ENCODE measurements at places on chromosomes 3 and 15.

- peak; percentile 7 for DNase-seq
Measured at GRCh38 chr15:69903470-69904469, 193.9 kb downstream of the TLE3 start.

DNA sequence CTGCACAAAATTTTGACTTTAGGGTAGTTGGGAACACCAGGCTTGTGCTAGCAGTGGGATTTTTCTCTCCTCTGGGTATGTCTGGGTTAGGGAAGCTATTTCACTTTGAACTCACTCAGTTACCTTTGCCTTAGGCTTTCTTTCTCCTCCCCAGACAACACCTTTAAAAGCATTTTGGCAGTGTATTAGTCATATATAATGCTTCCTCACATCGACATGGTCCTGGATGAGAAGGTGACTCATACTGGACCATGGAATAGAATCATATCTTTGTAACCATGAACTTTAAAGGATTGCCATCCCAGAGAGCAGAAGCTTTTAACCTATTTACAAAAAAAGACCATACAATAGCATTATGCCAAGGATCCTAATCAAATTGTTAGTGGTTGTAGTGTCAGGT lies 2.7 kb downstream of the RYR3 start:
- DNase-seq = no peak

DNA sequence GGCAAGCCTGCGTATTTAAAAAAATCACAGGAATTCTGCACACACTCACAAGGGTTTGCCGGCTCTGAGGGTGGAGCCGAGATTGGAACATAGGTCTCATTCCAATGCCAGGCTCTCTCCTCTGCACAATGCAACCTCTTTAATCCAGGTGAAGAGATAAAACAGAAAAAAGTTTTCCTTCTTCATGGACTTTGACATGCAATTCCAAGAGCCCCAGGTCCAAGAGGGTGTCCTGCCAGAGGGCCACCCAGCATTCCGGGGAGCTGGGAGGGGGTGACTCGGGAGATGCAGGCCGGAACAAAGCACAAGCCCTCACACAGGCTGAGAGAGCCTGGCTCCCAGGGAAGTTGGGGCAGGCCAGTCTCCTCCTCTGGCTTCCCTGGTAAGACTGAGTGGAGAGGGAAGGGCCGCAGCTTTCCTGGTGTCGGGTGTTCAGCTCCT lies 6.7 kb upstream of the SLC12A8 start:
- no peak for DNase-seq

GRCh38 chr3:46566040-46566641 lies at the start of gene LRRC2:
Gene LRRC2, minus strand, starts transcription at chr3:46566302. Its CDS starts 14,711 bp downstream, at chr3:46551591.
- peak; percentile 33 for DNase-seq

DNA sequence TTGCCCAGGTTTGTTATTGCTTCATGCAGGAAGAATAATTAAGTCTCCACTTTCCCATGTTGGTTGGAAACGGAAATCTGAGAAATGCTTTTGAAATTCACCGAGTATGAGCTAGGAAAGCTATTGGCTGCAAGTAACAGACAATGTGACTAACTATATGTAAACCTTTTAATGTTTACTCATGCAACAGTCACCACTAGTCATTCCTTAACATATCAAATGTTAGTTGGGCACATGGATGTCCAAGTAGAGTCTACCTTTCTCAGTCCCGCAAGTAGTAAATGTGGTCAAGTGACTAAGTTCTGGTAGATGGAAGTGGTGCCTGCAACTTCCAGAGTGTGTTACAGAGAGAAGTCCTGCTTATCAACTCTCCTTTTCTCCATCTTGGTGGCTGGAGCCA lies 52.5 kb downstream of the KLF15 start:
- DNase-seq = no peak

DNA sequence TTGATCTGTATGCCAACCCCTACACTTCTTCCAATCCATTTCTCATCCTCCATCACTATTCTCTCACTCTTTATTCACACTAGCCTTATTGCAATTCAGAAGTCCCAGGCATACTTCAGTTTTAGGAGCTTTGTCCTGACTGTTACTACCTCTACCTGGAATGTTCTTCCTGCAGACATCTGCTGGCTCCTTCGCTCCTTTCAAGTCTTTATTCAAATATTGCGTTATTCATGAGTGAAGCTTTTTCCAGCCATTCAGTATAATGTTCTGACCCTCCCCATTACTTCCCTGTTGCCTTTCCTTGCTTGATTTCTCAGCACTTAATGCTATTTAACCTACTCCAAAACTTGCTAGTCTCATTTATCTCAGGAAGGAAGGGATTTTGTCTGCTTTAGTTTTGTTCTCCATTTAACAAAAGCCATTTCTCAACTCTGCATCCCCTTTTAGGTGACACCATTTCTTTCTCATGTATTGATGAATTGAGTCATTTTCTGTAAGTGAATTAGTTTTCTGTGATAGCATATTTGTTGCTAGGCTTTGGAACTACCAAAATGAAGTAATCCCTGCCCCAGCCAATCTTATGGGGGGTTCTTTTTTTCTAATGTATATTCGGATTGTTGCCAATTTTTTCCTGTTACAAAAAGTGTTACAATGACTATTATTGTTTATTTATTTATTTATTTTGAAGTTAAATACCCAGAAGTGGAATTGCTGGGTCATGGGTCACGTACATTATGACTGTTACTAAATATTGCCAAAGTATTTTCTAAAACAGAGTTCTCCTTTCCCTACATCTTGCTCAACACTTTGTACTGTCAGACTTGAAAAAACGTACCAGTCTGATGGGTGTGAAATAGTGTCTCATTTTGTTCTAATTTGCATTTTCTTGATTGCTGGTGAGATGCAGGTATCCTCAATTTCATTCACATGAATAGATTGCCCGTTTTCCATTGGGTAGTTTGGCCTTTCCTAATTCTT lies 9.4 kb downstream of the ATP11B start:
- peak; percentile 77 for DNase-seq

DNA sequence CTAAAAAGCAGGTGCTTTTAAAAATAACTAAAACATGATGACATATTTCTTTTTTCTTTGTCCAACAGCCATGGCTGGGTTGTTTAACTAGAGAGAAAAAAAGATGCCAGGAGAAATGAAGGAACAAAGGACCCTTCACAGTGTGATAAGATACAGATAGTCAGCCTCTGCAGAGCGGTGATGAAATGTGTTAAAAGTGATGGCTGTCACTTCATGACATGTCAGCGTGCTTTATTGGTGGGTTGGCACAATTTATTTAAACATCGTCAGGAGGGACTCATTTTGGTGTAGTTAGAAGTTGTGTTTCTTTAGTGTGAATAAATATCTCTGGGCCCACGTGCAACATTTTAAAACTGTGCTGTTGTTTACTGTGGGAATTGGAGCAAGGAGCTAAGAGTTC lies 887.4 kb upstream of the CFAP20DC start:
- no peak for DNase-seq

DNA sequence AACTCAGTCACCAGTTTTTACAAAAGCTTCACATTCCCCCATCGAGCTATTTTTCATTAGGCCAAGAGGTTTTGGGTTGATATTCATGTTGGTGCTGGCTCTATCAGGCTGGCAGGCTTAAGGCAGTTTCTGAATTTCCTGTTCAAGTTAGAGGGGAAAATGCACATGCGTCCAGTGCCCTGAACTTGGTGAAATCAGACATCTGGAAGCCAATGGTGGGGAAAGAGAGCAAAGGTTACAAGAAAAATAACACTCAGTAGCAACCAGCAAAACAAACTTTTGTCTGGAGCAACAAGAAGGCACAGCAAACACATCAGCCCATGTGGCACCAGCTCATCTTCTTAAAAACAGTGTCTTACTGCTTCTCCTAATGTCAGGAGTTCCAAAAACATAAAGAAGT lies 155.6 kb upstream of the TSC22D2 start:
- DNase-seq = no peak

- peak; percentile 97 for DNase-seq
Measured at GRCh38 chr3:194003114-194004057, 132.6 kb upstream of the HES1 start.

GRCh38 chr3:102826636-102827035 lies 391.8 kb downstream of the ZPLD1 start:
- no peak for DNase-seq

DNA sequence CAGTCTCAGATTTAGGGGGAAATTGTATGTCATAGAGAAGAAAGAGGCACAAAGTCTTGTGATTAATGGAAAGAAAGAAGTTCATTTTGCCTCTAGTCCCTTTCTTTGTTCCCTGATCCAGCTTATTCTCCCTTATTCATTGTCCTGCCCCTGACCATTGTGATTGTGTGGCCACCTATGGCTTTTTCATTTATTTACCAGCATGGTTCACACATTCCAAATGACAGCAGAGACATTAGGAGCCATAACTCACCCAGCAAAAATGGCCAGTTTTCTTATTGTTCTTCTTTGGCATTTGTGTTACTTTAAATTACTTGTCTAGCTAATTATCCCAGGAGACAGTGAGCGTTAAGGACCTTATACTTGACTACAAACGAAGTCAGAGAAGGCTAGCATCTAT lies 36.3 kb upstream of the SGO1 start:
- DNase-seq = no peak

GRCh38 chr3:90034038-90034437 lies 926.6 kb downstream of the EPHA3 start:
- DNase-seq = no peak

DNA sequence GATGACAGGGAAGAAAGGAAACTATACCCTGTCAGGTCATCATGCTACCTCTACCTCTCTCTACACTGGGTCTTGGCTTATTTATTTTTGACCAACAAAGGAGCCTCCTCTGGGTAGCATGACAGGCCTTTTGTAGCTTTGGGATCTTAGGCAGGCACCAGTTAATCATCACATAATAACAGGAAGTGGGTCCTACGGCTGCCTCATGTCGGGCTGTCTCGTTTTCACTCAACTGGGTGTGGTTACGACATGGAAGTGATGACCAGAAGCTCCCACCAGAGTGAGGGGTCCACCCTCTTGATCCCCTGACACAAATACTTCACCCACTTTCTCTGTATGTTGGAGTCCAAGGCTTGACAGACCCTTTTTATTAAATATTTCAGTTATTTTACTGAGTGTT lies 105.3 kb downstream of the CD47 start:
- DNase-seq = peak; percentile 92

GRCh38 chr15:87732976-87733375 lies 523.6 kb downstream of the NTRK3 start:
- no peak for DNase-seq

GRCh38 chr3:66747696-66748095 lies 246.9 kb upstream of the LRIG1 start:
- DNase-seq = no peak

DNA sequence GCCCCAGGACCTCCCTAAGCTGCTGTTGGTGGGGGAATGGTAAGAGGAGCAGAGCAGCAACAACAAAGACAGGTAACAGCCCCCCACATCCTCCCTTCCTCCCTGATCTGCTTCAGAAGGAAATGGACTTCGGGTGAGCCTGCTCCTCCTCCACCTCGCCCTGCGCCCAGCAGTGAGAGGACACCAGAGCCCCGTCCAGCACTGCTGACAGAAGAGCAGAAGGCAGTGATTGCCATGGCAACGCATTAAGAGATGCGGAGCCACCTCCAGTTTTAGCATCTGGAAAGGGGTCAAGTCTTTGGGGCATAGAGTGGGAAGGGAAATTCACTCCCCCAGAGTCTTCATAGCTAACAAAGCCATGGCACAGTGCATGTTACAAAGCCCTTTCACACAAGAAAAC lies 77.6 kb upstream of the HRH1 start:
- DNase-seq = no peak

DNA sequence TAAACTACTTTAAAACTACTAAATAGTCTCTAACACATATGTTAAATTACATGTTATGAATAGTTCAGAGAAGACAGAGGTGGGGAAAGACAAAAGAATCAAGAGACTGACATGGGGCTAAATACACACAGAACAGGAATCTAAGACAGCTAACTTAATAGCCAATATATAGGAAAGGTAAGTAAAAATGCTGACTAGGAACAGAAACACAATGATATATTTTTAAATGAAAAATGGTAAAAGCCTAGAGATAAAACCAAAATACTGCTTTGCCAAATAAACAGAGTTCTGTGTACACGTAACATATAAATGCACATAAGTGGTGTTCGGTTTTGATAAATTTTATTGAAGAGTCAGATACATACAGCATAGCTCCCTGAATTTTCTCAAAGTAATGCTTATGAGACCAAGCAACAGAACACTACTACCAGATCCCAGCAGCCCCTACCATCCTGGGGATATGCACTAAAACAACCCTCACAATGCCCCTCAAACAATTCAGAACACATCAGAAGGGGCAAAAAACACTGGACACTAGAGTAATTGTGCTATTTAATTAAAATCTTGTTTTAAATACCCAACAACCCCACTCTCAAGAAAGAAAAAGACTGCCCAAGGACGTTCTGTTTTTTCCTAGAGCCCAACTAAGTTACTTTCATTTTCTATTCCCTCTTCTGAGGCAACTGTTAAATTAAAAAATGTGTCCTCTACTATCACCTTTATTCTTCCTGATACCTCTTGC lies 121.1 kb downstream of the ADAM10 start:
- DNase-seq = peak; percentile 42

DNA sequence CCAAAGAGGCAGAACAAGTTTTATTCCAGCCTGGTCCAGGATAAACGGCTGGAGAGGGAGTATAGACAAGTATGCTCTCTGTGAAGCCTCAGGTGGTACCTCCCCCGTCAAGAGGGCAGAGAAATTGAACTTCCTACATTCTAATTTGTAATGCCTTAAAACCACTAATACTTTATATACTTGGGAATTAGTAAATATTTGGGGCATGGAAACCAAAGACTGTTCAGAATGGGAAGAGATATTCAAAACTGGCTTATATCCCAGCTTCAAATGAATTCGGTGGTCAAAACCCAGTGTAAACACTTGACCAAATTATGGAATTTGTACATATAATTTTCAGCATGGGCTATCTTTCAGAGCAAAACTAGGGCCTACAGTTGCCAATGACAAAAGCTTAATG lies 122.6 kb downstream of the FBN1 start:
- no peak for DNase-seq

DNA sequence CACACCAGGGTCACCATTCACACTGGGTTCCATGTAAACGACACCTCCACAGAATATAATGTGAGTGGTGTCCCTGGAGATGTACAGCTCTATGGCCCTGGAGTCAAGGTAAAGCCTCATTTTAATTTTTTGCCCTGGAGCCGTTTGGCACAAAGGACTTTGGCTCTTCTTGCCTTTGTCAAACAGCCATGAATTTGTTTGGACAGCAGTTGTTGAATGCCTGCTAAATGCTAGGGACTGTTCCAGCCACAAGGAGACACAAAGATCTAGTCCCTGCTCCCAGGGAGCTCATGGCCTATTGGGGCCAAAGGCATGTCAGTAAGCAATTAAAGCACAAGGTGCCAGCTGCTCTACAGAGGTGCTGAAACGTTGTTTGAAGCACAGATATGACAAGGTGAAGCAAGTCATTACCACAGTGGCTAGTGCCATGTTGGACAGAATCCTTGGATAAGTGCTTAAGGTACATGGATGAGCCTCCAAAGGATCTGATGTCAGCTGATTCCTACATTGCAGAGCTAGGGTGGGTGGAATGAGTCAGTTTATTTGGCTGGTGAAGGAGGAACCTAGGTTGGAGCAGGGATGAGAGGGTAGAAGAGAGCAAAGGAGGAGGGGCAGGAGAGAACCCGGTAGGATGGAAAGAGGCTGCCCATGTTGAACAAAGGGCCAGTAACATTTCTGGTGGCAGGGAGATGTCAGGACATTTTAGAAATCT lies 171.9 kb upstream of the CTDSPL start:
- no peak for DNase-seq

- DNase-seq = no peak
Measured at GRCh38 chr15:89745768-89746167, 5.3 kb downstream of the MESP1 start.

GRCh38 chr15:91073077-91073476 lies 27.0 kb upstream of the SV2B start:
- no peak for DNase-seq
